ENCODE measurements at places on chromosomes 4 and X.
A peak's percentile ranks its signal among the peaks of the same experiment; 100 is the strongest.

GRCh38 chrX:153827903-153828302, 2.4 kb downstream of the PDZD4 start:
- no peak for DNase-seq

DNA sequence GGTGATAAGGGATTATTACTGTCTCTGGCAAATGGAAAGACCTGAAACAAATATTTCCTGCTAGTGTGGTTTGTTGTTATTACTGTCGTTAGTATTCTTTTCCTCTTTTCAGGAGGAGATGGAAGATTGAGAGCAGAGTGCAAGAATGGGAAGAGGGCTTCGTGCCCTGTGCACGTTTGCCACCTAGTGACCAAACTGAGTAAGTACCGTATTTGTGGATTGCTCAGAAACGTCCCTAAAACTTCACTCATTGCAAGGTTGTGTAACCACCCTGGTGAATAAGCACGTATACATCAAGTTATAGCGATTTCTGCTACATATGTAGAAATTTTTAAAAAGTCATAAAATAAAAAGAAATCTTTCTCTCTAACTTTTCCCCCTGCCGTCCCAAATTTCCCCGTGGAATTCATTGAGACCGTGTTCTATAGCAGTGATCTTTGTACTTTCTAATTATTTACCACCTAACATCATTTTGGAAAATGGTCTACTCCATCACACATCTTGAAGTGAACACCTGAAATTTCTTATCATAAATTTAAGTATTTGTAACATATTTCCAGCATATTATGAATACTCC, 24.3 kb downstream of the LINC00632 start:
- DNase-seq, result peak; percentile 18

DNA sequence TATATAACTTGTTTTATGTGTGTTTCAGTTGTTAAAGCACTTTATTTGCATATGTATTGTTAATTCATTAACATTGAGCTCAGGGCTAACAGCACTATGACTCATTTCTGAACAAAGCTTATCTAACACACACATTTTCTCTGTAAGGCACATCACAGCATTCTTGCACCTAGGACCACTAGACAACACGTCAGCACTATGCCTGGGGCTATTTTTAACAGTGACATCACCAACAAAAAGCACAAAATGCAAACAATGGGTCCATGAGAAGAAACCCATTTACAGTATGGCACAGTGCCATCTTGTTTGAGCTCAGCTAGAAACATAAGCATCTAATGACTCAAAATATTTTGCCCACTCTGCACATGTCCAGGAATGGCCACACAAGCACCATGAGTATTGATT, 124.4 kb downstream of the RELL1 start:
- DNase-seq, result no peak

GRCh38 chr4:26751838-26752237, 108.8 kb upstream of the STIM2 start:
- no peak for DNase-seq

- DNase-seq, result no peak
These were observed 12.5 kb upstream of the HSFX4 start for GRCh38 chrX:149916745-149917392.

DNA sequence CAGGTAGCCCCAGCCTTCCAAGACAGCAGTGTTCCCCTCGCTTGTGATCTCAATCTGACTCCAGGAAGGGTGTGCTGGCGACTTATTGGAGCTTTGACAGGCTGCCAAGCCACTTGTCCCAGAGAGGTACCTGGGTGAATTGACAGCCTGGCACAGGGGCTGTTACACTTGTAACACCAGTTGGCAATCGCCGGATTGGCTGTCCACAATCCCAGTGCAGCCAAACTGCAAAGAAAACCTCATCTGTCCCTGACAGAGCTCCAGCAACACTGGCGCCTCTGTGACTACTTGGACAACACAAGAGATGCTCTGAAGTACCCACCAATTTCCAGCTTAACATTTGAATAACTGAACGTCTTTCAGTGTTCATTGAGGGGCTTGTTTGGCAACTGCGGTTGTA, 76.8 kb upstream of the PRPS1 start:
- no peak for DNase-seq

DNA sequence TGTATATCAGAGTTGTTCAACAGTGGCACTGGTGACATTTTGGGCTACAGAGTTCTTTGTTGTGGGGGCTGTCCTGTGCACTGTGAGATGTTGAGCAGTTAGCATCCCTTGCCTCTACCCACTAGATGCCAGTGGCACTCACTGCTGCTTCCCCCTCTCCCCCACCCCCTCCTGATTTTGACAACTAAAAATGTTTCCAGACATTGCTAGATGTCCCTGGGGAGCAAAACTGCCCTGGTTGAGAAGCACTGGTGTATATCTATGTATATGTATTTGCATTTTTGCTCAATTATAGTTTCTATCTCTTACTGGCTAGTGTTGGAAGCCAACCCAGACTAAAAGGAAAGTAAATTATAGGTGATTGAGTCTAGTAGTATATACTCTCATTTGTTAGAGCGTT, 2.4 kb downstream of the TMEM131L start:
- DNase-seq, result no peak
